Stimulated activated CD4-positive, alpha-beta T cell treated with anti-CD3 and anti-CD28 coated beads, Interleukin-1b, Interleukin-23, amount 100 ng/mL, for 48 hours (primary cell): ENCODE measurements at places on chromosomes 2 and 18.

DNA sequence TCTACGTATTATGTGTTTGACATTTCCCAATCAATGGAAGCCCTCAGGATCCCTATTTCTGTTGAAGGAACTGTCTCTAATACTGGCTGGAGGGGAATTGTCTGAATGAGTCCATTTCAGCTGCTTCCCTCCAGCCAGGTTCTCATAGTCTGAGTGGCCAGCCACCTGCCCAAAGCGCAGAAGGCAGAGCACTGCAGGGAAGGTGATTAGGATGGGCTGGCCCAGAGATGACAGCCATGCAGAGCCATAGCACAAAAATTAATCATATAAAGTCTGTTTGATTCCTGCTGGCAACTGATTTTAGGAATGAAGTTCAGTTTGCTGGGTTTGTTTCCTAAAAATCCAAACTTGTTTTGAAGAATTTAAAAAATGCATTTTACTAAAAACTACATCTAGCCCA lies 327.1 kb downstream of the ETAA1 start:
- no peak for DNase-seq

GRCh38 chr18:23669804-23670405 lies 7.2 kb upstream of the ANKRD29 start:
- DNase-seq: no peak

DNA sequence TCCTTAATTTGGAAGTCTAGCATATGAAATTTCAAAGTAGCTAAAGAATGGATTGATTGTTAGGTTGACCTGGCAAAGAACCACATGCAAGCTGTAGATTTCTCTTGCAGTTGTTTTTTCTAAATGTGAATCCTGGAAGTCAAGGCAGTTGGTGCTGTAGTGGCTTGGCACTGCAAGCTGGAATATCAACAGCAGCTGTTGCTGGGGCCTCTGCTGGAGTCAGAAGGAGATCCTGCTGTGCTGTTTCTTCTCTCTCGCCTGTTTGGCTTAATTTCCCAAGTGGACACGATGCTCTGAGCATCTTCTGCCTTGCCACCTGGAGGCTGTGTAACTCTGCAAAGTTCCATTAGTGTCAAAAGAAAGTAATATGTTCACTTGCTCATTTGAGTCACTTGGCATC lies 12.6 kb downstream of the PIK3C3 start:
- no peak for DNase-seq

DNA sequence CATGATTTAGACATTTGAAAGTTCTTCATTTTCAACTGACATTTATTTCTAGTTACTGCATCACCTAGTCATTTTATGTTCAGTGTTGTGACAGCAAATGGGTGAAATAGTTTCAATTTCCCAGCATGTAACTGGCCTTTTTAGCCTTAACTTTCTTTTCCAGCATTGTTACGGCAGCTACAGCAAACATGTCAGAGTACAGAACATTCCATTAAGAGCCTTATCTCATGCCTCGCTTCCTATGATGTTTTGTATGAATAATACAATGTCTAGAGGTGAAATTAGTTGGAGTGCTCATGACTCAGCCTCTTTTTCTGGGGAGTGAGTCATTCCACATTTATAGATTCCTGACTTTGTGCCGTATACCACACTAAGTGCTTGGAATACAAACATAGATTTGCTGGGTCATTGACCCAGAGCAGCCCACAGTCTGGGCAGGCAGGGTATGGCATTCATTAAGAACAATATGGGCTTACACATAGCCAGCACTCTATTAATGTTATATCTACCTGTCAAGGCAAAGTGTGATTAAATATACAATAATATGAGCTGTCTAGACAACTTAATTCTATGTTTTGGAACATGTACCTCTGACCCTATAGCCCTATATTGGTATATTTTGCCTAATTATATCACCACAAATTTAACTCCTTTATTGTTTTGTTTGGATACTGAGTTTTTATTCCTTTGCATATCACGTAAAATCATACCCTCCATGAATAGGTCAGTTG lies 72.2 kb downstream of the MAP2 start:
- no peak for DNase-seq

DNA sequence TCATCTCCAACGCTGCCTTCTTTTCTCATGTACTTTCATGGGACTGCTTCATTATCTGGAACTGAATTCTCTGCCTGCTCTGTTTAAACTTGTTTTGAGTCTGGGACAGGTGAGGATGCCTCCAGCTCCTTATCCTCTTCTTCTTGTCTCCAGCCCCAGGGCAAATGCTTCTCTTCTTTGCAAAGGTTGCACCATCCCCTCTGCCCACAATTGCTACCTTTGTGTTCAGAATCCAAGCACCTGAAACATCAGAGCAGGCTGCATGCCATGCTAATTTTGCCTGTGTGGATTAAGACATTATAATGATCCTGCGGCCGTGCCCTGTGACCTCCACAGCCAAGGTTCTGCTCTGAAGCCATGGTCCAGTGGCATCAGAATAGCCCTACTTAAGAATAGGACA lies 309.5 kb downstream of the EPHA4 start:
- DNase-seq: no peak

DNA sequence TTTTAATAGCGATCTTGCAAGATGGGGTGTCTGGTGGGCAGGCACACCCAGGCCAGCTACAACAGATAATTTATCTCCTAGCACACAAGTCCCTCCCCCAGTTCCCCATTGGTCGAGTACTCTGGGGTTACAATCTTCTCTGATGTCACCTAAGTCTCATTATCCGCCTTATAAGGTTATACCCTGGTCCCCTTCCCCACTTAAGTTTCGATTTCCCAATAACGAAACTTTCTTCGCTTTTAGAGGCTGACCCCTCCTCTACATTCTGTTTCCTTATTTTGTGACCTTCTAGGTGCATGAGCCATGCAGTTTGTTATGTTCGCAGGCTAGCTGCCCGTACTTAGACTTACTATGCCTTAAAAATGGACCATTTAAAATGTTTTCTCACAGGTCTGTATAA lies 180.1 kb downstream of the CAPN13 start:
- DNase-seq: no peak

DNA sequence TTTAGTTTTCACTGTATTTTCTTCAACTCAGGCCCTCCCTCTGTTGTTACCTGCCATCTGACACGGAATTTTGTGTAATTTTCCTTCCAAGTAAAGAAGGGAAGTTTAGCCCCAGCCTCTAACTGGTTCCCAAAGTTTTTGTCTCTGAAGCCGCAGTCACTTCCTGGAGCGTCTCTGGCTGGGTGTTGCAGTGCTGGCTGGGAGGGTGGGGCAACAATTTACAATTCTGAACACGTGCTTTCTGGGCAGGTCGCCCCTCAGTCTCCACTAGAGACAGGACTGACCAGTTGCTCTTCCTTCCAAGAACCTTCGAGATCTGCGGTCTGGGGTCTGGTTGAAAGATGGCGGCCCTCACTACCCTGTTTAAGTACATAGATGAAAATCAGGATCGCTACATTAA lies 3.5 kb downstream of the CNDP2 start:
- peak; percentile 47 for DNase-seq

DNA sequence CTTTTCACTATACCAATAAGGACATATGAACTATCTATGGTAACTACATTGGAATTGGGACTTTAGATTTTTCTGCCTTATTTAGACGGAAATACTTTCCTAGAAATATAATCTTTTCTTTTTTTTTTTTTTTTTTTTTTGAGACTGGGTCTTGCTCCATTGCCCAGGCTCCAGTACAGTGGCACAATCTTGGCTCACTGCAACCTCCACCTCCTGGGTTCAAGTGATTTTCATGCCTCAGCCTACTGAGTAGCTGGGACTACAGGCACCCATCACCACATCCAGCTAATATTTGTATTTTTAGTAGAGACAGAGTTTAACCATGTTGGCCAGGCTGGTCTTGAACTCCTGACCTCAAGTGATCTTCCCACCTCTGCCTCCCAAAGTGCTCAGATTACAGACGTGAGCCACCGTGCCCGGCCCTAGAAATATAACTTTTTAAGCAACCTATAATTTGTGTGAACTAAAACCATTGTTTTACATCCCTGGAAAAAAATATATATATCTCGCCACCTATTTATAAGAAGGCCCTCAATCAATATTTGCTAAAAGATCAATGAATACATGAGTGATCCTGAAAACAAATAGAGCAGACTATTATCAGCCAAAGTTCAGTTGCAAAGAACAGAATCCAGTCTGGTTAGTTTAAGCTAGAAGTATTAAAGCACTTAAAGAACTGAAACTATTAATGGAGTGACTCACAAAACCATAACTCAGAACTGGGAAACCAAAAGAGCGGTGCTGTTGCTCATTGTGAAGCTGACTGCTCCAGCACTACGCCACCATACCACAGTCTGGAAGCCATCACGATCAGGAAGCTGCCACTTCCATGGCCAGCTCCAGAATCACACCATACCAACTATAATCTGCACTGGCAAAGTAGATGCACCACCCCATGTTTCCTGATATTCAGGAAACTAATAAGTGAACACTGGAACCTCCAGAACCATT lies 8.4 kb upstream of the HNRNPLL start:
- DNase-seq: peak; percentile 46

- DNase-seq: no peak
These were observed 96.7 kb downstream of the GAREM1 start for GRCh38 chr18:32373995-32374394.
